Esophagus muscularis mucosa (tissue), 4 donors: ENCODE measurements at places on chromosomes 11 and 22. TPM values are rescaled to one million over a fixed set of nuclear protein-coding genes. Genes with fewer than 3 reads are reported as not detected.

OR2D2 gene
- not detected for total RNA-seq

MS4A7 gene
- 23.1 TPM for total RNA-seq

C11orf87 gene
- not detected for total RNA-seq

CCDC116 gene
- 0.26 TPM for total RNA-seq

FAM180B gene
- total RNA-seq, result not detected

DNA sequence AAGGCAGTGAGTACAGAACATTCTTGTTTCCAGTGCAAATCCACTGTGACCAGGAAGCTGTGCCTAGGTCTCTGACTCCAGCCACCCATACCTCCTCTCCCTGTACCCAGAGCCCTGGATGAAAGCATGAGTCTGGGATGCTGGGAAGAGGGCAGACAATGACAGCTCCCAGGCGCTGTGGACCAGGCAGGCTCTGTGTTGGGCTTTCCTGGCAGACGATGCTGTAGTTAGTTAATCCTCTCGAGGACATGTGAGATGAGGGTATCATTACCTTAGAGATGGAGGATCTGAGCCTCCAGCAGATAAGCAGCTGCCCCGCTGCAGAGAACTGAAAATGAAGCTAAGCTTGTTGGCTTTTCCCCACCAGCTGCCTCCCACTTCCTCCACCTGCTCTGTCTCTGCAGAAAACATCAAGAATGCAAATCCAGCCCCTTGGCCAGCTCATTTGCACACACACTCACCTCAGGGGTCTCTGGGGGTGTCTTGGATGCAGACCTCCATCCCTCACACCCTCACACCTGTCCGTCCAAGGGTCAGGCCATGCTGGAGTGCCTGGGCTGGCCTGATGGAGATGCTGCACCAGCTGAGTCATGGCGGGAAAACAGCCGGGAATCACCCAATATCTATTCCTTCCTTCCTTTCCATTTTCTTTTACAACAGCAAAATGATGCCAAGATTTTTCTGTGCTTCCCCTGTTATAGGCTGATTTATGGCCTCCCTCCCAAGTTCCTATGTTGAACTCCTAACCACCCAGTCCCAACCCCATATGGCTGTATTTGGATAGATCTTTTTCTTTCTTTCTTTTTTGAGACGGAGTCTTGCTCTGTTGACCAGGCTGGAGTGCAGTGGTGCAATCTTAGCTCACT, 94.9 kb upstream of the SEPTIN5 start:
- DNase-seq, result no peak

DNA sequence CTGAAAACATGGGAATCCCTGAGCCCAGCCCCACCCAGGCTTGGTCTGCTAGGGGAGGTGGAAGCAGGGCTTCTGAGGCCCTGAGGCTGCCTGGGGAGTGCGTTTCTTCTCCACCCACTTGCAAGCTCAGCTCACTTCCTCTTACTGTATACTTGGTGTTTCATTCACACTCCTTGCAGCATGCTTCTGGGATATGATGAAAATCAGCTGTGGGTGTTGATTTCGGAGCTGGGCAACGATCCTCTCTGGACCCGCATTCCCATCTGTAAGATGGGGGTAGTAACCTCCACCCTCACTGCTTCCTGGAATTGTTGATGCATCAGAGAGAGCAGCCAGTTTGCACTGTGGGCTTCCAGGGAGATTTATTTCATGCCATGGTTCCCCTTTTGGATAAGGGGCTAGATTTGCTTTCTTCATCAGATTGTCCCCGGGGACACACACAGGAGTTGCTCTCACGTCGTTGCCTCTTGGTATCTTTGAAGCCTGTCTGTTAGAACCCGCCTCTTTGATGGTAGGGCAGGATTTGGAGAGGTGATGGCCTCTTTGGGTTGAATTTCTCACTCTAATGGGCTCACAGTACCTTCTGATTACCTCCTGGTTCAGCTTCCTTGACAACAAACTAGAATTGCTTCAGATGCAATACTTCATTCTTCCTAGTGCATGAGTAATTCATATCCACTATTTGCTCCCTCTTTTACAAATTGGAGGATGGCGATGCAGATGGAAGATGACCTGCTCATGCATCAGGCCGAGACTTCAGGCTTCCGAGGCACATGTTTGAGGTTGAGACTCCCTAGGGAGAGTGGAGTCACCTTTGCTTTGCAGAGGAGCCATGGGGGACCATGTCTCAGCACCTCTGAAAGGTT, 40.4 kb downstream of the BCR start:
- no peak for DNase-seq
